ENCODE measurements at places on chromosomes 2 and 18. TPM values are rescaled to one million over a fixed set of nuclear protein-coding genes. Genes with fewer than 3 reads are reported as not detected.

DNA sequence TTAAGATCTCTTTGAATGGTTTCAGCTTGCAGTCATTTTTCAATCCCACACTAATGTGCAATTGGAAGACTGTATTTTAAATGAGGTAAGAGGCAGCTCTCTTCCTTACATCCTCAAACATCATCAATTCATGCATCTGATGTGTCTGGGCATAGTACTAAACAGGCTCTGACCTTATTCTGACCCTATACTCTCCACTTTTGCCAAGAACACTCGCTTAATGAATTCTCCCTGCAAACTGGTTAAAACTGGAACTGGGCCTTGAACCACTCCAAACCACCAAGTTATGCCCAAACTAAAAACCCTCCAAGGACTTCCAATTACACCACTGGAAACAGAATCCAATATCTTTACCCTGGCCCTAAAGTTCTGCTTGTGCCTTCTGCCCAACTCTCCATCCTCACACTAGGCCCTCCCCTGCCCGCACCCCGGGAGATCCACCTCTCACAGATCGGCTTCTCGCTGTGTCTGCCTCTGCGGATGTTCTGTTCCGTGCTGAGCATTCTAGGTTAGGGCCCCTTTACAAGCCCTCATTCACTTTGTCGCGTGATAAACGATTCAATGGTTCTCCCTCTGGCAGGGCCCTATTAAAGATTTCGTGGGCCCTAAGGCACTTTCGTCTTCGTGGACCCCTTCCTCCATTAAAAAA lies 1.2 kb downstream of the M1AP start:
- DNase-seq = no peak

DNA sequence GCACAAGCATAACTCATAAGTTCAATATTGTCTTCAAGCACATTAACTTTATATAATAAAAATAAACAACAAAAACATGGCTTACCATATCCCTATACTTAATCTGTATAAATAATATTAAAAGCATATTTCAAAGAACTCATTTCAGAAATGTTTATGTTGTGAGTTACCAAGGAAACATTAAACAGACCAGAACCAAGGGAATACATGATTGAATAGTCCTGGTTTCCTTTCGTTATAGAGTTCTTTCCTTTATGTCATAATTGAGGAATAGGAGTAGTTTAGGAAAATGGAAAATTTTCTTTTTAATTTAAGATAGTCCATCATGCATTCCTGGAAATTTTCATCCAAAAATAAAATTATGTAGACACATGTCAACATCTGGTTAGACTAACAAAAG lies 343.0 kb downstream of the ERBB4 start:
- DNase-seq = no peak

DNA sequence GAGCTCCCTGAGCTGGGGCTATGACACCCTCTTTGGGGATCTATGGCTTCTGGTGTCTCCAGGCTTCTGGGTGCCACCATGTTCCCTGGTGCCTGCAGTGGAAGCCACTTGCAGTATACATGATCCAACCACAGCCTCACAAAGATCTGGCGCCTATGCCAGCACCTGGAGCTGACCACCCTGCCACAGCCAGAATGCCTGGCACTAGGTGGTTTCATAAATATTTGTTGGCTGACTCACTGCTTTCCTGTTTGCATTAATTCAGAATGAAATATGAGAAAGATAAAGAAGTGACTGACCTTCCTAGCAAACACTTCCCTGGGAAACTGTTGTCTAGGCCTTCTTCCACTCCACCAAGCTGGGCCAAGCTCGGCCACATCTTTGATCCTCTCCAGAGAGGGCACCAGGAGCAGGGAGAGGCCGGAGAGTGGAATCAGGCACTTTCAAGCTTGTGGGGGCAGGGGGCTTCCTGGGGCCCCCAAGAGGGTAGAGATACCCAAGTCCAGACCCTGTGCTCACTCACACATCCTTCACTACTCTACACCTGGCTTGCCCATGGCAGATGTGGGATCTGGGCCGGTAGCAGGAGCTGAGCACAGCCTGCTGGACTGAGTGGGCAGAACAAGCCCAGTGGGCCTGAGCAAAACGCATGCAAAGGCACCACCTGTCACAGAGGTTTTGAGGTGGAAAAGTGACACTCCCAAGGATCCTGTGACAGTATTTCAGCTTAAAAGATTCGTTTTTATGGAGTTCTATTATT lies 565.7 kb downstream of the SLC4A3 start:
- no peak for DNase-seq

GRCh38 chr2:120195553-120195952 lies 27.6 kb downstream of the TMEM185B start:
- no peak for DNase-seq

- DNase-seq = no peak
These were observed 847 bp downstream of the SERPINE2 start for GRCh38 chr2:224038049-224038829.

DNA sequence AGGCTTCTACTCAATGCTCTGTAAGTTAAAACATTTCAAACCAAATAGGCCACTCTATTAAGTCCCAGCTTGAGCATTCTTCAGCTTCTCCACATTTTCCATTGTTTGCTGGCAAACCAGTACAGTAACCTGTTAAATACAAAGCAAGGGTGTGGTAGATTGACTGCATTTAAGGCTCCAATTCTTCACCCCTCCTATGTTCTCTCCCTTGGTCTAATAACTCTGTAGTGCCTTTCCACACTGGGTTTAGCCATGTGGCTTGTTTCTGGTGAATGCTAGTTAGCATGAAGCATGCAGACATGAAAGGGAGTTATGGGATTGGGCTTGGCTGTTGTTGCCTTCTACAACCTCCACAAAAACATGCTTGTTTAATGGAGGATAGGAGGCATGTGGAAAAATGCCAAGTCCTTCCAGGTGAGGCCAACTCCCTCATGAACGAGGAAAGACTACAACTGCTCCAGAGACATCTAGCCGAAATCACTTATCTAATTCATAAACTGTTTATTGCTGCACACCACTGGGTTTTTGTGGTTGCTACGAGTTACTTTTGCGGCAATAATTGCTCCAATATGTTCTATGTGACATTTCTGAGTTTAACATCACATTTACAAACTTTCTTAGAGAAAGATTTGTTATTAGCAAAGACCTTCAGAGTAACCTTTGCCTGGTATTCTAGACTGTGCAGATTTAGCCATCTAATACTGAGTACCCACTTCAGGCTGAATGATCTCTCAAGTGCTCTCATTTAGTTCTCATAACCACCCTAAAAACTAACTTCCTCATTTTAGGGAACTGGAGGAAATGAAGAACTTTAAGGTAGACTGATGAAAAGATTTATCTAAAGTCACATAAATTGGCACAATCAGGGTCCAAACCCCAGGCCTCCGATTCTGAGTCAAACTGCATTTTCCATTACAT lies 104.0 kb downstream of the SMAD2 start:
- DNase-seq = no peak

- DNase-seq = no peak
These were observed 826.9 kb upstream of the PIK3C3 start for GRCh38 chr18:41128126-41128525.

- DNase-seq = no peak
These were observed at the start of gene INPP1 for GRCh38 chr2:190343536-190344275. TSS of gene INPP1 (plus strand) at chr2:190343589. CDS start at chr2:190360103, 16,514 bp downstream.

DNA sequence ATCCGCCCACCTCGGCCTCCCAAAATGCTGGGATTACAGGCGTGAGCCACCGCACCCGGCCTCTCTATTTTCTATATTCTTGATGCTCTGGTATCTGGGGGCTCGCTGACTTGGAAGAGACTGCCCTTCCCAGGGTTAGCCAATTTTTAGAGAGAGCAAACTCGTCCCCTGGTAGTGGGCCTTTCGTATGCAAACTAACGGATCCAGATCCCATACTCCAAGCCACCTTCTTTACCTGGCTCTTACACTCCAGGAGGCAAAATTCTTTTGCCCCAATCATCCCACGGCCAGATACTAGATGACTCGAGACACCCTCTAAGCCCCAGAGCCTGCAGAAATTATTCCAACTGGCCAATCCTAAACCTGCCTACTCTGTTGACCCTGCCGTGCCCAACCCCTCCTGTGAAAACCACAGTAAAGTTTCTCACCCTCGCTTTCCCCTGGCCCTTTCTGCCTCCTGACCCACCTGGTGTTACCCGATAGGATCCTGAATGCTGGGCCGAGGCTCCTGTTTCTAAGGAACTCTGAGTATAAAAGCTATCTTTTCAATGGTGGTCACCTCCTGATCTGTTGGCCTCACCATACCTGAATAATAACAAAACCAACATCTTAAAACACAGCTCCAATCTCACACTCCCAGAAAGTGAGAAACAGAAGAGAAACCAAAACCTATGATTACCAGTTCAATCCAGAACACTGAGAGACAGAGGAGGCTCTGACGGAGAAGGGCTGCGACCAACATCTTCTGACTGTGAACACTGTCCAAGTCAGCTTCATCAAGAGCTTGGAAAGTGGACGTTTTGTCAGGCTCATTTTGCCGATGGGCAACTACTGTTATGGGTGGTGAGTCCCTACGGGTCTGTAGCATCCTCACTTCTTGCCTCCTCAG lies 57.6 kb upstream of the ZNF532 start:
- no peak for DNase-seq

- no peak for DNase-seq
These were observed 557.5 kb downstream of the DSC3 start for GRCh38 chr18:30485078-30485477.

- DNase-seq = no peak
These were observed 29.8 kb upstream of the ARMC9 start for GRCh38 chr2:231168460-231169139.

GRCh38 chr2:233964581-233964980 lies 47.4 kb downstream of the TRPM8 start:
- DNase-seq = no peak

DNA sequence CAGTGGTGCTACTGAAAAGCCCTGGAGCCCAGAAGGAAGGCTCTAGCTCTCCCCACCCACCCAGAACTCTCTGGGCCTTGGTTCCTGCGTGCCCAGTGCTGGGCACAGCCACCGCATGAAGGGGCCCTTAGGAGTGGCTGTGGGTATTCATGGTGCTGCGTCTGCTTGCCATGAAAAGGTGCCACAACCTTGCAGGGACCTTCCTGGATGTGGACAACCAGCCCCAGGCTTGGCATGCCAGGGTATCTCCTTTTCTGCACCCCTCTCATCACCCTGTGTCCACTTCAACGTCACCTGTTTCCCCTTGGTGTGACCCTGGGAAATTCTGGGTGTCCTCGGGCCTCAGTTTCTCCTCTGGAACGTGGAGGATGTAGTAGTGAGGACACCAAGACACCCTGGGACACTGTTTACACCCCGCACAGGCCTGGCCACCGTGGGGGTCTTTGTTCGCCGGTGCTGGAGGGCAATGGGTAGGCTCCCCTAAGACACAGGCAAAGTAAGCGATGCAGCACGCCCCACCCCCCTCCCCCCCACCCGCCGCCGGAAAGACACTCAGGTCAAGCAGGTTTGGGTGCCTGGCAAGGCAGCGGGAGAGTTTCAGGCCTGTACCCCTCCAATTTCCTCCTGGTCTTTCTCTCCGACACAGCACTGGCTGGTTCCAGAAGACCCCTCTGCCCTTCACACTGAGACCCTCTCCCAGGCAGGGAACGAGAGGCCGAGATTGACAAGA lies 34.8 kb upstream of the TAF1B start:
- DNase-seq = no peak

- DNase-seq = no peak
These were observed at the start of gene STAT4 for GRCh38 chr2:191150600-191151330. TSS of gene STAT4 (minus strand) at chr2:191150994. CDS start at chr2:191148203, 2,791 bp downstream.

GRCh38 chr2:185335879-185336278 lies 402.7 kb upstream of the FSIP2 start:
- DNase-seq = no peak

DNA sequence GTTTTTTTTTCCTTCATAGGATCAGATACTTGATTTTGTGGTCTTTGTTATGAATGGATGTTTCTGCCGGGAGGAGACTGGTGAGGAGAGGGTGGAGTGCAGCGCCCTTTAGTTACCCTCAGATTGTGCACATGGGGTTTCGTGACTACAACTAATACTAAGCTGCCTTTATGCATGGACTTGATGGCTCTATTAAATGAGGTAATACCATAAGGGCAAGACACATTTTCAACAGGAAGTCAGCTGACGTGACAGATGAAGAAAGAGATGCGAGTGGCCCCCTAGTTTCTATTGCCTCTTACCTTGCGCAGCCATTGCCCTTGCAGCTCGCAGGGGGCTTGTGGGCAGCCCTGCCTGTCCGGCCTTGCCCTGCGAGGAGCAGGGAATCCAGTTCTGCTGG lies 24.4 kb downstream of the ZNF407 start:
- DNase-seq = no peak

GRCh38 chr2:81249152-81249551 lies 944.6 kb upstream of the LRRTM1 start:
- no peak for DNase-seq

GRCh38 chr2:180291060-180291459 lies 284.0 kb upstream of the CWC22 start:
- no peak for DNase-seq

- DNase-seq = no peak
These were observed 128.1 kb upstream of the SERTAD2 start for GRCh38 chr2:64781711-64782390.

DNA sequence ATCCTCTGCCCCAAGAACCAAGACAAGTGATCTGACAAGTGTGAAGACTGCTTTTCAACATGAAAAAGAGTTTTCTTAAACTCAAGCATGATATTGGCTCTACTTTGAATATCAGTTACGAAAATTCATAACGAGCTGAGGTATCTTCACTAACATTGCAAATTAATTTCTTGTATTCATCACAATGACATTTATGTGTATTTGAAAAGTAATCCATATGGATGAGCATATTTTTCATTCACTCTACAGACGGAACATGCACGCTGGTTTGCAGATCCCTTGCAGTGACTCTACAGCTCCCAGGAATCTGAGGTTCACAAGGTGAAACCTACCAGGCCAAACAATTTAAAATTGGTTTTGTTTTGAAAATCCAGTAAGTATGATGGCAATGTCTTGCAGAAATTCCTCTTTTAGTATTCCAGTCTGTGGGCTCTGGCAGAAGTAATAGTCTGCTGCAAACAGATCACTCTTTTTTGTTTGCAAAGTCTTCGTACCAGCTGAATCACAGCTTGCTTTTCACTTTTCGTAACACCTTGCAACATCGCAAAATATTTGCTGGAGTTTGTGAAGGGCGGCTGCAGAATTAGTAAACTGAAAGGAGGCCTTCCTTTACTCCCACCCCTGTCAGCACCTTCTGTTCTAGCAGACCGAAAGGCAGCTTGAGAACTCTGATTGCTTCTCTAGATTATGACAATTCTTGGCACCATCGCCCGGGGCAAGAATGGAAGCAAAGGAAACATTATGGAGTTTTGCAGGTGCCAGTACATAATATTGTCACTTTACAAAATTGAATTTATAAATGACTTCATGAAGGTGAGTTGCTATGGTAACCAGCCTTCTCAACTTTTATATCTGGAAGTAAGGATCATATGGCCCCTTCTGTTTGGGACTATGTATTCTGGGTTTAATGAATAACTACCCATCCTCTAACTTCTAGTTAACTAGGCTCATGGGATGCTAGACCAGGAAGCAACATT lies 168.7 kb downstream of the TMEM247 start:
- DNase-seq = no peak

GRCh38 chr2:98459496-98460175 lies 15.0 kb downstream of the INPP4A start:
- DNase-seq = no peak

- no peak for DNase-seq
These were observed 51.8 kb downstream of the NDUFA10 start for GRCh38 chr2:239973386-239973785.

The SKOR2 gene
- total RNA-seq = not detected

The LIMS4 gene
- total RNA-seq = 102 TPM

The ABCB11 gene
- 0.18 TPM for total RNA-seq

The SLC30A3 gene
- total RNA-seq = 6.5 TPM

The EN1 gene
- total RNA-seq = not detected

The BOD1L2 gene
- not detected for total RNA-seq

Measured in glomerular endothelial cell (primary cell).